Osteoblast (primary cell): ENCODE measurements at places on chromosomes 3 and 15.

DNA sequence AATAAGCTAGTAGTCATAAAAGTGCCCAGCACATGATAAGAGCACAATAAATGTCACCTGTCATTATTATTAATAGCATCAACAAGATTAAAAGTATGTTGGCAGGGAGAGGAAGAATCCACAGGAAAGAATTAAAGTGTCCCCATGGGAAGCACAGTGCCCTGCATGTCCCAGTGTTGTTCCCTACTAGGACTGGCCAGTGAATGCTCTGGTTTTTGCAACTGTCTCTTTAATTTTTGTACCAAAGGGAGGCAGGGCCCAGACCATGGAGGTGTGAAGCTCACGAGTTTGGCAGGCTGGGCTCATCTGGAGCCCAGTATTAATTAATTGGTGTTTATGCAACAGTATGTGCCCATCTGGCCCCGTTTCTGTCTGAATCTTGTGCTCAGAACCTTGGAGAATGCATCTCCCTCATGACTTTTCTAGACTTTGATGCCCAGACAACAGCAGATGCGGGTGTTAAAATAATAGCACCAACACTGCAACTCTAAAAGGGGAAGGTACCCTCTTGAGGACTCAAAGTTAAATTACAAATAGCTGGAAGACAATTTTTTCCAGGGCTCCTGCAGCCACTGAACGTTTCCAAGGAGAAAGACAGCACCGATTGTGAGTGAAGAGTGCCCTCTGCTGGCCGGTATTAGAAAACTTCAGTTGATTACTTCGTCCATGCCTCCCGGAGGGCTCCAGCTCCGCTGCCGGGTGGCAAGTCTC, 71.9 kb upstream of the SPATA12 start:
- DNase-seq = peak; percentile 86

- peak; percentile 54 for DNase-seq
These were observed 956 bp downstream of the ZIC1 start for GRCh38 chr3:147410116-147410525.

DNA sequence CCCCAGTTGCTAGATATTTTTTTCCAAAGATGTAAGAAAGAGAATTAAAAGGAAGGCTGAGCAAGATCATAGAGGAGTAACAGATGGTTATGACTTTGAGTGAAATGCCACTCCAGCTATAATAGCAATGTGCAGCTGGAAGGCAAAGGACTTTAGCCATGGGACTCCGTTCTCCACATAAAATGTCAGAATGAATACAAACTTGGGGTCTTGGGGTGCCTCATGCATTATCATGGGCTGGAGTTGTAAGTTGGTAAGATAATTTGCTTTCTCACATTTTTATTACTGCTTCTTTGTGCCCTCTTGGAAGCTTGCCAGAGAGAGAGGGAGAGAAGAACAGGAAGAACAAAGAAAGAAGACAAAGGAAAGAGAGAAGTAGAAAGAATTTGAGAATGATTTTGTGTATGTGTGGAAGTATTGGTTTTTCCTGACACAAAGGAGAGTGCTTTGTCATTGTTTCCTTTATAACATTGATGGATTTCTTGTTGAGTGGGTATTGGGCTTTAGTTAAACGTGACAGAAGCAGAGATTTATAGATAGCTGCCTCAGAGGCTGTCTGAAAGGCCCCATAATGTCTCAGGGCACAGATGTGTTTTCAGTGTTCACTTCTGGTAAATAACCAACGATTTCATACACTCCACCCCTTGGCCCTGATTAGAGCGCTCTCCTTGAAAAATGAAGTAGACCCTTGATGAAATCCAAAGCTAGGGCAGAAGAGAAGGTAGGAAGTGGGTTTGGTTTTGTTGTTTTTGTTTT, 715.3 kb downstream of the NR2F2 start:
- no peak for DNase-seq

DNA sequence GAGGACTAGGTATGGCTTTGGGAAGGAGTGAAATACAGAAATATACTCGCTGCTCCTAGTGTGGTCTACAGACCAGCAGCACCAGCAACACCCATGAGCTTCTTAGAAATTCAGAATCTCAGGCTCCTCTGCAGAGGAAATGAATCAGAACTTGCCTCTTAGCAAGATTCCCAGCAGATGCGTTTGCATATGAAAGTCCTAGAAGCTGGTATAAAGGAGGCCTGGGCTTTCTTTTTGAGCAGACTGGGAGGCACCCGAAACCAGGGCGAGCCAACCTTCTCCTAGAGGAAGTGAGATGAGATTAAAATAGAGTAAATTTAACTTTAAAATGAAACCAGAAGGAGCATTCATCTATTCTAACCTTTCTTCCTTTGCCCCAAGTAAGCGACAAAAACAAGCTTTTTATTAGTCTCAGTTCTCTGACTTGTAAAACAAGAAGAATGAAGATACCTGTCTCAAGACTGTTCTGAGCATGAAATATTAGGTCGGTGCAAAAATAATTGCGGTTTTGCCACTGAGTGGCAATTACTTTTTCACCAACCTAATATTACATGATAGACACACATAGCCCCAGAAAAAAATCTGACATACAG, 140.0 kb downstream of the PDZRN3 start:
- peak; percentile 21 for DNase-seq

DNA sequence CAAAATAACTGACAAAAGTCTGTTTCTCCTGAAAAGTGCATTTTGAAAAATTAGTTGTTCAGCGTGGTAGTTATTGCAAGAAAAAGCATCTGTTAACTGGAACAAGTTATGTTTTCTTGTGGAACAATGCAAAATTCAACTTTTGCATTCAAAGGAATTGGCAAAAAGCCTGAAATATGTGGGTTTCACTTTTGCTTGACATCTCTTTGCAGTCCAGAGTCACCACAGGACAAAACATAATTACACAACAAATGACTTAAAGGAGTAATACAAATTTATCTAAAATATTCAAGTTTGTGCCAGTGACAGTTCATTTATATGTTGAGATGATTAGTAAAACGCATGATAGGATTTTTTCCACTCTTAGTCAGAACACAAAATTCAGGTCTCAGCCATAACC, 96.3 kb upstream of the P2RY1 start:
- no peak for DNase-seq

DNA sequence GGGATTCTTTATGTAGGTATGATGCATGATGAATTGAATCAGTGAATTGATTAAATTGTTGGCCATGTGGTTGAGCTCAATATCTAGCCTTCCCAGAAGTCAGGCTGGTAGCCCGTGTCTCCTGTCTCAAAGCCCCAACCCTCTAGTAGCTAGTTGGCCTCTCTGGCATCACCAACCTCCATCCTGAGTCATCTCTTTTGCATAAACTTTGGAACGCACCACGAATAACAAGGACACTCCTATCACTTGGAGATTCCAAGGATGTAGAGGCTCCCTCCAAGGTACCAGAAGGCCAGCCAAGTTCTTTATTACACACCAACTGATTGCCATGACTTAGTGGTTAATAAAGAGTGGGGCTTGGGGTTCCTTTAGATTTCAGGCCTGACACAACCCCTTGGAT, 148.4 kb downstream of the APBA2 start:
- no peak for DNase-seq
